Activated naive CD8-positive, alpha-beta T cell treated with anti-CD3 and anti-CD28 coated beads, Interleukin-2, amount 50 U/mL, for 24 hours (primary cell): ENCODE measurements at places on chromosomes 5 and 9.

DNA sequence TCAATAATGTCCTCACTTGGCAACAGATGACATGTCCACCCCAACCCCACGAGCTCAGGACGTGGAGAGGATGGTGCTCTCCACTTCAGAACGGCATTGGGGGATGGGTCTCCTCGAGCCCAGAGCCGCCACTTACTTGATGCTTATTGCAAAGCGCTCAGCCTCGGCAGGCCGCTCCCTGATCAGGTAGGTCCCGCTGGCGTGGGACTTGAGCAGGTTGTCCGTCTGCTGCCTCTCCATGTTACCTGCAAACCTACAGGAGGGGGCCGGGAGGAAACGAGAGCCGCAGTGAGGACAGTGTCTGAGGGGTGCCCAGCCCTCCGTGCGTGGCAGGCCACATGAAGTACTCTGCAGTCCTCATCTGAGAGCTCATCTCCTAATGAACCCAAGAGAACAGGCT is 36.6 kb upstream of the SARDH start:
- no peak for DNase-seq
- peaks cover 9% of the 10 kb centered on the region for H3K36me3 ChIP-seq
- no peak overlapping the region for H3K4me3 ChIP-seq
- H3K27me3 ChIP-seq, result no peaks in the 10 kb centered on the region
- H3K4me1 ChIP-seq, result no peaks in the 10 kb centered on the region
- H3K27ac ChIP-seq, result no peak overlapping the region

- DNase-seq, result peak; percentile 3
- peaks cover 13% of the 10 kb centered on the region for H3K4me1 ChIP-seq
- H3K4me3 ChIP-seq, result no peak overlapping the region
- H3K27me3 ChIP-seq, result peaks cover 9% of the 10 kb centered on the region
- peak overlapping the region; percentile 22 for H3K27ac ChIP-seq
- peaks cover 2% of the 10 kb centered on the region for H3K36me3 ChIP-seq
These were observed 13.6 kb upstream of the IL3 start for GRCh38 chr5:132046880-132047299.

GRCh38 chr5:109550077-109550476 is 139.7 kb upstream of the MAN2A1 start:
- no peak overlapping the region for H3K27ac ChIP-seq
- no peaks in the 10 kb centered on the region for H3K27me3 ChIP-seq
- no peak for DNase-seq
- H3K4me3 ChIP-seq, result no peak overlapping the region
- H3K4me1 ChIP-seq, result no peaks in the 10 kb centered on the region

- H3K27ac ChIP-seq, result no peak overlapping the region
- H3K4me3 ChIP-seq, result no peak overlapping the region
- peak; percentile 48 for DNase-seq
- peaks cover 38% of the 10 kb centered on the region for H3K36me3 ChIP-seq
These were observed 51.5 kb downstream of the CEP120 start for GRCh38 chr5:123371575-123372179.

GRCh38 chr9:18668944-18669343 is 195.0 kb downstream of the ADAMTSL1 start:
- H3K36me3 ChIP-seq, result no peaks in the 10 kb centered on the region
- H3K4me1 ChIP-seq, result no peaks in the 10 kb centered on the region
- DNase-seq, result no peak
- no peak overlapping the region for H3K27ac ChIP-seq

DNA sequence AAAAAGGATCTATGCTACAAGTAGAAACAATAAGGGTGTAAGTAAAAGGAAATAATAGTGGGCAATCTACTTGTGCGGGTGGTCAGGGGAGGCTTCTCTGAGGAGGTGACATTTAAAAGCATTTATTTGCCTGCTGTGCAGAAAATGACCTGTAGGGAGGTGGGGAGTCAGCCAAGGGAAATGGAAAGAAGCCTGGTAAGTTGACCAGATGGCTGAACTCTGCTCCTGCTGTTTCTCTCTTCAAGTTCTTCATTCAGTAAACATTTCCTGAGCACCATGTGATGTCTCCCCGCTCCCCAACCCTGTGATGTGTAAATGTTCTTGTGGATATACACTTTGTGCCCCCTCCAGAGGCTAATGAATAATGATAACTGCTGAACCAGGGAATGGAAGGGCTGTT is 9.9 kb upstream of the SPIN1 start:
- no peaks in the 10 kb centered on the region for H3K36me3 ChIP-seq
- H3K4me3 ChIP-seq, result no peak overlapping the region
- H3K27ac ChIP-seq, result no peak overlapping the region
- H3K4me1 ChIP-seq, result no peaks in the 10 kb centered on the region
- DNase-seq, result no peak
- H3K27me3 ChIP-seq, result peaks cover 2% of the 10 kb centered on the region

- no peaks in the 10 kb centered on the region for H3K36me3 ChIP-seq
- DNase-seq, result no peak
- no peak overlapping the region for H3K4me3 ChIP-seq
- peaks cover 11% of the 10 kb centered on the region for H3K4me1 ChIP-seq
These were observed 11.9 kb downstream of the UNC5A start for GRCh38 chr5:176822041-176822792.

GRCh38 chr9:135921749-135922310 is 14.5 kb upstream of the CAMSAP1 start:
- H3K27me3 ChIP-seq, result no peaks in the 10 kb centered on the region
- peaks cover 25% of the 10 kb centered on the region for H3K36me3 ChIP-seq
- H3K4me1 ChIP-seq, result peaks cover 27% of the 10 kb centered on the region

DNA sequence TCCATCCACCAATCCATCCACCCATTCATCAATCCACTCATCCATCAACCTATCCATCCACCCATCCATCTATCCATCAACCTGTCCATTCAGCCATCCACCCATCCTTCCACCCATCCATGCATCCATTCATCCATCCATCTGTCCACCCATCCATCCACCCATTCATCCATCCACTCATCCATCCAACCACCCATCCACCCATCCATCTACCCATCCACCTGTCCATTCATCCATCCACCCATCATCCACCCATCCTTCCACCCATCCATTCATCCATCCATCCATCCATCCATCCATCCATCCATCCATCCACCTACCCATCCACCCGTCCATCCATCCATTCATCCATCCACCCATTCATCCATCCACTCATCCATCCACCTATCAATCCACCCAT is 195.8 kb downstream of the NXNL2 start:
- DNase-seq, result no peak
- H3K27ac ChIP-seq, result no peak overlapping the region
- no peaks in the 10 kb centered on the region for H3K36me3 ChIP-seq
- H3K4me3 ChIP-seq, result no peak overlapping the region
- H3K4me1 ChIP-seq, result no peaks in the 10 kb centered on the region

- H3K27me3 ChIP-seq, result no peaks in the 10 kb centered on the region
- no peak for DNase-seq
- H3K4me3 ChIP-seq, result no peak overlapping the region
- H3K4me1 ChIP-seq, result peaks cover 42% of the 10 kb centered on the region
- H3K36me3 ChIP-seq, result no peaks in the 10 kb centered on the region
- peak overlapping the region; percentile 46 for H3K27ac ChIP-seq
These were observed 17.0 kb downstream of the NOTCH1 start for GRCh38 chr9:136528716-136529341.

DNA sequence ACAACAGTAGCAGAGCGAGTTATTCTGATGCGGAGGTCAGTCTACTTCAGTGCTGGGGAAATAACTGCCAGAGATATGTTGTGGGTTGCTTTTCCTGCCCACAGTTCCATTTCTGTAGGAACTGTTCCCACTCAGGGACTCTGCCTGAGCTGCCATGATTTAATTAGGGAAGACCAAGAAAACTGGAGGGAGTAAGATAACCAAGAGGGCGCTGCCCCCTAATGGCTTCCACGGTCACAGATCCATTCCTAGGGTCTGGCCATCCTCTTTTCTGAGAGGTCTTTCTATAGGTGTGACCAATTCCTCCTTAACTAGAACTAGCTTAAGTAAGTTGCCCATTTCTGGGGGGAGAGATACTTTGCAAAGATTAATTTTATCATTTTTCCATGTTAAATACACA is 125.9 kb downstream of the APBA1 start:
- no peak overlapping the region for H3K27ac ChIP-seq
- peaks cover 3% of the 10 kb centered on the region for H3K27me3 ChIP-seq
- peaks cover 3% of the 10 kb centered on the region for H3K4me1 ChIP-seq
- no peaks in the 10 kb centered on the region for H3K36me3 ChIP-seq
- DNase-seq, result peak; percentile 7

GRCh38 chr5:172142709-172143215 is 45.3 kb downstream of the STK10 start:
- H3K4me1 ChIP-seq, result peaks cover 79% of the 10 kb centered on the region
- H3K4me3 ChIP-seq, result no peak overlapping the region
- H3K27me3 ChIP-seq, result no peaks in the 10 kb centered on the region
- DNase-seq, result no peak

DNA sequence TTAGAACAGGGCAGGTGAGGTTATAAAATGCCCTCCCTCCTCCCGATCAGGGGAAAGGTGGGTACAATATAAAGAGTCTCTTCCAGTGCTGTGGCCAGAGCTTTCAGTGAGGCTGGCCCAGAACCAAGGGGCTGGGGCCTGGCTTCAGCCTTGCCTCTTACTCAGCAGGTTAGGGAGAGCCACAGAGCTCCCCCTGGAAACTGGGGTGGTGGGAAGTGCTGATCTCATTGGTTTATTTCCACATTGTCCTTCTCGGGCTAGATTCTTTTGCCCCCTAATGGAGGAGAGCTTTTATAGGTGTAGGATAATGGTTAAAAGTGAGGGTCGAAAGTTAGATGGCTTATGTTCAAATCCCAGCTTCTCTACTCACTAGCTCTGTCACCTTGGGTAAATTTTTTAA is 186.7 kb upstream of the TBC1D2 start:
- H3K36me3 ChIP-seq, result no peaks in the 10 kb centered on the region
- no peak for DNase-seq
- no peak overlapping the region for H3K4me3 ChIP-seq
- H3K27me3 ChIP-seq, result peaks cover 3% of the 10 kb centered on the region

- H3K27ac ChIP-seq, result no peak overlapping the region
- no peaks in the 10 kb centered on the region for H3K27me3 ChIP-seq
- no peaks in the 10 kb centered on the region for H3K4me1 ChIP-seq
- H3K36me3 ChIP-seq, result no peaks in the 10 kb centered on the region
These were observed 79.7 kb downstream of the CDH6 start for GRCh38 chr5:31273161-31273560.

DNA sequence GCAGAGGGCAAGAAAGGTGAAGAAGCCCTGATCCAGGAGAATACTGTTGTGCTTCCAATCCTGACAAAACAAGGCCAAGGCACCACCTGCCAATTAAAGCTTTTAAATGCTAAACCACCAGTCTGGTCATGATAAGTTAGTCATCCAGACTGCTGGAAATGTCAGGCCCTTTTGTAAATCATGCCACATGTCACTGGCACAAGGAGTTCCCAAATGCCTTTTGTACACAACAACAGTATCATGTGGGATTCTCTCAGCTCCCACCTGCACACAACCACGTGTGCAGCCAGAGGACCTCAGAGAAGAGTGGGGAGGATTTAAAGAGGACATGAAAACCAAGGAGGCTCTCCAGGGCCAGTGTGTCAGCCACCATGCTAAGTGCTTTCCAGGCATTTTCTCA is 99.3 kb downstream of the CDK5RAP2 start:
- peak overlapping the region; percentile 67 for H3K27ac ChIP-seq
- peaks cover 8% of the 10 kb centered on the region for H3K4me1 ChIP-seq
- peaks cover 28% of the 10 kb centered on the region for H3K36me3 ChIP-seq

GRCh38 chr9:93132946-93133680 is 938 bp downstream of the NINJ1 start:
- H3K4me1 ChIP-seq, result peaks cover 64% of the 10 kb centered on the region
- H3K4me3 ChIP-seq, result peak overlapping the region; percentile 90
- no peaks in the 10 kb centered on the region for H3K27me3 ChIP-seq

GRCh38 chr9:36980148-36980974 is 53.7 kb downstream of the PAX5 start:
- H3K36me3 ChIP-seq, result no peaks in the 10 kb centered on the region
- no peak for DNase-seq
- no peak overlapping the region for H3K4me3 ChIP-seq
- H3K27me3 ChIP-seq, result peaks cover 28% of the 10 kb centered on the region

- no peaks in the 10 kb centered on the region for H3K27me3 ChIP-seq
- no peak for DNase-seq
- no peak overlapping the region for H3K27ac ChIP-seq
- no peaks in the 10 kb centered on the region for H3K36me3 ChIP-seq
- peaks cover 39% of the 10 kb centered on the region for H3K4me1 ChIP-seq
- no peak overlapping the region for H3K4me3 ChIP-seq
These were observed 35.0 kb upstream of the RIC1 start for GRCh38 chr9:5593904-5594303.

- H3K4me3 ChIP-seq, result no peak overlapping the region
- no peak for DNase-seq
- no peaks in the 10 kb centered on the region for H3K36me3 ChIP-seq
- peaks cover 22% of the 10 kb centered on the region for H3K27me3 ChIP-seq
- no peak overlapping the region for H3K27ac ChIP-seq
These were observed 2.1 kb downstream of the FGF18 start for GRCh38 chr5:171421331-171422262.

DNA sequence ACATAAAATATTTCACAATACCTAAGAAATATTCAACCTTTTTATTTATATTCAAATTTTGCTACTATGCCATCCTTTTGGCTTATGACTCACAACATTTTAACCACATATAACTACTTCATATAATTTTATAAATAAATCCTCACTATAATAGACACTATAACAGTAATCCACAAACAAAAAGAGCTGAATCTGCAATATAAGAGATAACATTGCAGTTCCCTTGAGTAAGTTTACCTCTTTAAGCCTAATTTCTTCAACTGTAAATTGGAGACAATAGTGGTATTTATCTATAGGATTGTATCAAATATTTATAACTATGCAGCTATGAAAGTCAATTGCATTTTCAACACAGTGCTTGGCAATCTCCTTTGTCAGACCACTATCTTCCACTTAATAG is 1084.5 kb downstream of the NR2F1-AS1 start:
- H3K27me3 ChIP-seq, result no peaks in the 10 kb centered on the region
- no peaks in the 10 kb centered on the region for H3K4me1 ChIP-seq
- no peak overlapping the region for H3K27ac ChIP-seq
- no peak for DNase-seq
- no peaks in the 10 kb centered on the region for H3K36me3 ChIP-seq

DNA sequence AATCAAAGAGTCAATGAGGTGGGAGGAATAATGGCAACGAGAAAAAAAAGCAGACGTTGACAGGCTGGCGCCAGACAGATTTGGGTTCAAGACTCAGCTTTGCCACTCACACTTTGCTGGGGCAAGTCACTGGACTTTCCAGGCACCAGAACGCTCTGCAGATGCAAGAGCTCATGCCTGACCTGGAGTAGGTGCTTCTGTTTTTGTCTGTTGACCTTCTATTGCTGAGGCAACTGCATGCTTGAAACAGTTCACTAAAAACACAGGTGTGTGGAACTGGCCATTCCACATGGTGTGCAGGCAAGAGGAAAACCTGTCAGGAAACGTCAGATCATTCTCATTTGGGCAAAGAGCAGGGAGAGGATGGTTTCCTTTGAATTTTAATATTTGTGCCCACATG is 161.2 kb upstream of the SMIM23 start:
- no peaks in the 10 kb centered on the region for H3K4me1 ChIP-seq
- DNase-seq, result no peak
- H3K27ac ChIP-seq, result no peak overlapping the region
- H3K4me3 ChIP-seq, result no peak overlapping the region

DNA sequence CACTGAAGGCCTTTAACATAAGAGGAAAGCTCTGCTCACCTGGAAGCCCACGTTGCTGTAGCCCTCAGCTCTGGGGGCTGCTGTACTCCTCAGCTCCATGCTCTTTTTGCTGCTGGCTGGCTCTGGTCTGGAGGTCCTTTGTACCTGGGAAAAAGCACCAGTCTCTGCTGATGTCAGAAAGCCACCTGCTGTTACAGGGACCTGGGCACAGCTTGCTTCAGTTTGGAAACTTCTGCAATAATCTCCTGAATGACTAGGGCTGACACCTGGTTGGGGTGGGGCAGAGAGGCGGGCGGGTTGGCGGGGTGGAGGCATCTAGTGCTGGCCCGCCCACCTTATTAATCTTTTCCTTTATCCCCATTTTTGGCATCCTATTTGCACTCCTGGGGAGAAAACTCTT is at the start of gene SLC28A3:
Gene SLC28A3, minus strand, starts transcription at position 224 of the 400 bp plus-strand sequence. Its CDS starts 125 bp downstream, at position 99.
- no peak within 1 kb of the TSS for H3K4me3 ChIP-seq
- H3K27ac ChIP-seq, result no peak within 1 kb of the TSS
- H3K4me1 ChIP-seq, result no peaks in the 10 kb centered on the region
- DNase-seq, result no peak
- H3K27me3 ChIP-seq, result peaks cover 4% of the 10 kb centered on the region
